ENCODE measurements at places on chromosomes 1 and 21.

GRCh38 chr1:206448471-206448870 is 21.8 kb upstream of the IKBKE start:
- no peaks in the 10 kb centered on the region for H3K27me3 ChIP-seq
- H3K4me3 ChIP-seq = no peak overlapping the region
- DNase-seq = no peak

- DNase-seq = no peak
- no peak overlapping the region for H3K27ac ChIP-seq
- no peak overlapping the region for H3K4me3 ChIP-seq
These were observed 10.1 kb upstream of the PROK1 start for GRCh38 chr1:110440877-110441276.

DNA sequence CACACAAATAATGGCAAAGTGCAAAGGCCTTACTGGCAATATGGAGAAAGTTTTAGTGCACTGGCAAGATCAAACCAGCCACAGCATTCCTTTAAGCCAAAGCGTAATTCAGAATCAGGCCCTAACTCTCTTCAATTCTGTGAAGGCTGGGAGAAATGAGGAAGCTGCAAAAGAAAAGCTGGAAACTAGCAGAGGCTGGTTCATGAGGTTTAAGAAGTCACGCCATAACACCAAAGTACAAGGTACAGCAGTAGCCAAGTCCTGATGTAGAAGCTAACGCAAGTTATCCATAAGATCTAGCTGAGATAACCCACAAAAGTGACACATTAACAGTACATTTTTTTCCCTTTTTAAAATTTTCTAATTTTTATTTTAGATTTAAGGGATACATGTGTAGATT is 57.1 kb downstream of the SLC27A3 start:
- H3K4me1 ChIP-seq = peaks cover 5% of the 10 kb centered on the region
- DNase-seq = no peak
- H3K27me3 ChIP-seq = no peaks in the 10 kb centered on the region
- no peak overlapping the region for H3K27ac ChIP-seq

DNA sequence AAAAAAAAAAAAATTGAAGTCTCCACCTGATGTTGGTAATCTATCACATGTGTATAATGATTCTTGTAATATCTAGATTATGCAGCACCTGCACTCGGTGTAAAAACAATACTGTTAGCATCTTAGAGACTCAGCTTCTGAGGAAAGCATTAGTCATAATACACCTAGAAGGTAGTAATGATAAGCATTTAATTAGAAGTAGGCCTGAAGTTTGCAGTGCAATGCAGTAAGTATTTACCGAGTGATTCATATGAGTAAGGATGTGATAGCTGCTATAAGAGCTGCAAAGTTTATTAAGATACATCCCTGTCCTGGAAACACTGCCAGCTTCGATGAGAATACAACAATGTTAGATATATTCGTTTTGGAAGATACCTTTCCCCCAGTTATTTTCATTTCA is 196.4 kb downstream of the GREM2 start:
- H3K36me3 ChIP-seq = peaks cover 6% of the 10 kb centered on the region
- H3K27me3 ChIP-seq = no peaks in the 10 kb centered on the region
- DNase-seq = no peak
- H3K4me1 ChIP-seq = peaks cover 4% of the 10 kb centered on the region
- H3K27ac ChIP-seq = peak overlapping the region; percentile 10

GRCh38 chr1:37108596-37109188 is 74.4 kb upstream of the GRIK3 start:
- H3K4me3 ChIP-seq = no peak overlapping the region
- peaks cover 4% of the 10 kb centered on the region for H3K4me1 ChIP-seq
- H3K27me3 ChIP-seq = peaks cover 18% of the 10 kb centered on the region

DNA sequence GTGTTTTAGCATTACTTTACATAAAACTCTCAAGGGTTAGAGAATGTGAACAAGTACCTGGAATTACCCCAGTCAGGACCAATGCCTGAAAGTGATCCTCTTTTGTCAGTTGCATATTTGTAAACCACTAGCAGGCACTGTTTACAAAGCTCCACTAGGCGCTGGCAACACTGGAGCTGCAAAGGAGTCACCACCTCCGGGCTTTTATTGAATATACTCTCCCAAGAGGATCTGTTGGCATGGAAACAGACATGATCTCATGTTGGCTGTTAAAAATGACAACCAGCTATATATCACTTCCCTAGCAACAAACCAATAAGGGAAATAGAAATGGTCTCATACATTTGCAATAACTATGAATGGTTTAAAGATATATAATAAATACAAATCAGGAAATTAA is 116.0 kb downstream of the TTLL7 start:
- DNase-seq = no peak
- no peaks in the 10 kb centered on the region for H3K4me1 ChIP-seq
- H3K4me3 ChIP-seq = no peak overlapping the region
- H3K27me3 ChIP-seq = no peaks in the 10 kb centered on the region

GRCh38 chr1:17013491-17014320 is 2.0 kb upstream of the ATP13A2 start:
- H3K36me3 ChIP-seq = peaks cover 3% of the 10 kb centered on the region
- DNase-seq = no peak
- no peak overlapping the region for H3K27ac ChIP-seq
- peaks cover 25% of the 10 kb centered on the region for H3K4me1 ChIP-seq
- peak overlapping the region; percentile 44 for H3K4me3 ChIP-seq

DNA sequence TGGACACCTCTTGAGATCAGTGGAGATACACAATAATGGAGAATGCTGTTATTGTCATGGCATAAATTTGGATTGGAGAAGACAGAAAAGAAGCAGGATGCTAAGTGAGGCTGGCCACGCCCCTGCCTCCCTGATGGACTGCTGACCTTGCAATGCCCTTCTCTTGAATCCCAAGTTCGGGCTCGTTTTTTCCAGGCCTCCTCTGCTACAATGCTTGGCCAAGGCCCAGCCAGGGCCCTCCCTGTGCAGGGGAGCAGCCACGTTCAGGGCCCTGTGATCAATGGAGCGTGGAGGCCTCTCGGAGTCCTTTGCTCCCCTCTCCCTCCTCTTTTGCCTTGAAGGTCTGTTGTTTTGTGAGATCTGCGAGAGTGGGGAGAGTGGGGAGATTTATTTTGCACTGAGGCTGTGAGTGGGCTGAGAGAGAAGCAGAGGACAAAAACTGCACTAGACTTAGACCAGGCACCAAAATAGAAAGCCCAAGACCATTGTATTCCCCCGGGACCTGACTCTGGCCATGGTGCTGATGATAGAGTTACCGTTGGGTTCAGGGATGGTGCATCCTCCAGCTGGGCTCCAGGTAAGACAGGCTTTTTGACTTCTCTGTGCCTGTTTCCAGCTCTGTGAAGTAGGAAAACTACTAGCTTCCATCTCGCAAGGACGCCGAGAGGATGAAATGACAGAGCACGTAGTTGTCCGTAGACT is 268.6 kb downstream of the KAZN start:
- peaks cover 21% of the 10 kb centered on the region for H3K4me1 ChIP-seq
- no peaks in the 10 kb centered on the region for H3K36me3 ChIP-seq
- H3K27me3 ChIP-seq = no peaks in the 10 kb centered on the region
- no peak for DNase-seq
- no peak overlapping the region for H3K4me3 ChIP-seq
- H3K27ac ChIP-seq = no peak overlapping the region

- H3K36me3 ChIP-seq = peaks cover 25% of the 10 kb centered on the region
- DNase-seq = no peak
- H3K4me1 ChIP-seq = no peaks in the 10 kb centered on the region
- H3K4me3 ChIP-seq = no peak overlapping the region
- H3K27ac ChIP-seq = no peak overlapping the region
These were observed 35.0 kb downstream of the PARP1 start for GRCh38 chr1:226372885-226373284.

DNA sequence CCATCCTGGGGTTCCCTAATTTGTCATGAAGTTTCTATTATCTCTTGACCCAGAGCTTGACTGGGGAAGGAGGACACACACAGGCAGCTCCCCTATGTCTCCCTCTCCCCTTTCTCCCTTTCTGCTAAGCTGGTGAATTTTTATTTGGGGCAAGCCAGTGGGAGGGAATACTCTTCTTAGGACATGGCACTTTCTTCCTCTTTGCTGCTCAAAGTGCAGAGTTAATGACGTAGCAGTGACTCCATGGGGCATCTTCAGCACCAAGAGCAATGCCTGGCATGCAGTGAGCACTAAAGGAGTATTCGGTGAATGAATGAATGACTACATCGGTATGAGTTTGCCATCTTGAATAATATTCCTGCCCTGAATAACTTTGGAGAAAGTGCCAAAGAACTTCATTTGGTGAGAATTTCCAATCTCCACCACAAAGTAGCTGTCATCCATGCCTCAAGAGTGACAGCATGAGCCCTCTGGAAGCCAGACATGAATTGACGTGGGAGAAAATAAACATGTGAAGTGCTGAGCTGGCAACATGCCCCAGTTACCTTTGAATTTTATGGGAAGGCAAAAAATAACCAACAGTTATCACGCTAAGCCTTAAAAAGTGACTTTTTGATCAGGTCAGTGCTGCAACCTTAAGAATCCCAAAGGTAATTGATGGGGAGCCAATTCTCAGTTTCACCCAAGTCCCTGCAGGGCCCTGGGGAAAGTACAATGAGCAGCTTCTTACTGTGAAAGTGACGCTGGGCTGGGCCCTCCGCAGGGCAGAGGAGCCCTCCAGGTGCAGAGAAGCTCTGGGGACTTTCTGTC is 22.1 kb upstream of the ATF3 start:
- no peak for DNase-seq
- peaks cover 6% of the 10 kb centered on the region for H3K27me3 ChIP-seq
- H3K27ac ChIP-seq = no peak overlapping the region
- no peak overlapping the region for H3K4me3 ChIP-seq
- no peaks in the 10 kb centered on the region for H3K36me3 ChIP-seq
- H3K4me1 ChIP-seq = peaks cover 7% of the 10 kb centered on the region

- H3K4me1 ChIP-seq = peaks cover 56% of the 10 kb centered on the region
- no peaks in the 10 kb centered on the region for H3K36me3 ChIP-seq
- H3K27me3 ChIP-seq = no peaks in the 10 kb centered on the region
- H3K4me3 ChIP-seq = no peak overlapping the region
These were observed 15.6 kb downstream of the LDLRAP1 start for GRCh38 chr1:25559031-25559430.

GRCh38 chr1:178308438-178308837 is 188.3 kb downstream of the CLEC20A start:
- no peak overlapping the region for H3K27ac ChIP-seq
- no peaks in the 10 kb centered on the region for H3K27me3 ChIP-seq
- DNase-seq = no peak
- H3K4me1 ChIP-seq = peaks cover 20% of the 10 kb centered on the region
- H3K36me3 ChIP-seq = no peaks in the 10 kb centered on the region

- no peaks in the 10 kb centered on the region for H3K27me3 ChIP-seq
- H3K27ac ChIP-seq = peak within 1 kb of the TSS; percentile 39
- no peak within 1 kb of the TSS for H3K4me3 ChIP-seq
- no peak for DNase-seq
These were observed at the start of gene GPR25 for GRCh38 chr1:200872446-200873115. Gene GPR25 (plus strand): TSS chr1:200872981. CDS start chr1:200873038, 57 bp downstream.

DNA sequence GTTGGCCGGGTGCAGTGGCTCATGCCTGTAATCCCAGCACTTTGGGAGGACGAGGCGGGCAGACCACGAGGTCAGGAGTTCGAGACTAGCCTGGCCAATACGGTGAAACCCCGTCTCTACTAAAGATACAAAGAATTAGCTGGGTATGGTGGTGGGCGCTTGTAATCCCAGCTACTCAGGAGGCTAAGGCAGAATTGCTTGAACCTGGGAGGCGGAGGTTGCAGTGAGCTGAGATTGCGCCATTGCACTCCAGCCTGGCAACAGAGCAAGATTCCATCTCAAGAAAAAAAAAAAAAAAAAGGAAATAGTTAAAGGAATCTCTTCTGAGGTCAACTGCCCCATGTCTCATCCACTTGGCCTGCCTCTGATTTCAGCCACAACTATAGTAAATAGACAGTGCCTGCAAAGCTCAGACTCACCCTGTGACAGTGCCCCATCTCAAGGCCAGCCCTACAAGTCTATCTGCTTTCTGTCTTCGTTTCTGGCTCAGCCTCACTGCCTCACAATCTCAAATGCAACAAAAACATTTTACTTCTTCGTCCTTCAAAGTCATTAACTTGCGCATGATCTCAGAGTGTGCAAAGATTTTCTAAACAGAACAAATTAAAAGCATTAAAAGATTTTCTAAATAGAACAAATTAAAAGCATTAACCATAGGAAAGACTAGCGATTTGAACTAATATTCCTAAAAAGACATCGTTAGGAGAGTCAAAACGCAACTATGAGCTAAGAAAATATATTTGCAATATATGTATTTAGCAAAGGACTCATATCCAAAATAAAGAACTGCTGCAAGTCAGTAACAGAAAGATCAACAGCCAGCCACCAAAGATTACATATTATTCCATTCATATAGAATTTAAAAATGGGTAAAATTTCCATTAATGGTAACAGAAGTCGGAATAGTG is 65.0 kb upstream of the PRDX6 start:
- H3K4me1 ChIP-seq = peaks cover 9% of the 10 kb centered on the region
- no peaks in the 10 kb centered on the region for H3K27me3 ChIP-seq
- no peak for DNase-seq
- no peak overlapping the region for H3K4me3 ChIP-seq

DNA sequence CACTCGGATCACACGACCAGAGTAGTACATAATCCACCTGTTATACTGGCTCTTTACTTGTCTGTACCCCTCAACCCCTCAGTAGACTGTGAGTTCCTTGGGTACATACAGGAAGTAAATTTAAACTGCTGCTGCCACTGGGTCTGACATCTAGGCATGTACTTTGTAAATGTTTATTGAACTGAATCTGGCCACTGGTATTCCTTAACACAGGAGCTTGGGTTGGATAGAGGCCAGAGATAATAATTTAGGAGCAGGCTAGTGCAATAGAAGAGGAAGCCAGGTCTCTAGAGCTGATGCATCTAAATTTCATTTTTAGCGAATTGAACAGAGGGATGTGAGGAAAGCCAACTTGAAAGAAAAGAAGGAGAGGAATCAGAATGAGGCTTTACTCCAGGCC is 12.4 kb downstream of the TTC4 start:
- DNase-seq = no peak
- H3K4me1 ChIP-seq = no peaks in the 10 kb centered on the region
- peaks cover 51% of the 10 kb centered on the region for H3K36me3 ChIP-seq
- H3K27me3 ChIP-seq = no peaks in the 10 kb centered on the region
- H3K4me3 ChIP-seq = no peak overlapping the region
- no peak overlapping the region for H3K27ac ChIP-seq

GRCh38 chr1:92515796-92516201 is 29.1 kb upstream of the GFI1 start:
- H3K27ac ChIP-seq = no peak overlapping the region
- H3K27me3 ChIP-seq = no peaks in the 10 kb centered on the region
- H3K36me3 ChIP-seq = peaks cover 5% of the 10 kb centered on the region
- DNase-seq = no peak

GRCh38 chr1:15543589-15544568 is 17.2 kb downstream of the DNAJC16 start:
- H3K27me3 ChIP-seq = no peaks in the 10 kb centered on the region
- H3K4me3 ChIP-seq = no peak overlapping the region
- H3K4me1 ChIP-seq = no peaks in the 10 kb centered on the region
- DNase-seq = no peak
- H3K36me3 ChIP-seq = peaks cover 7% of the 10 kb centered on the region

- H3K36me3 ChIP-seq = no peaks in the 10 kb centered on the region
- DNase-seq = no peak
- no peak overlapping the region for H3K27ac ChIP-seq
- no peaks in the 10 kb centered on the region for H3K27me3 ChIP-seq
- no peak overlapping the region for H3K4me3 ChIP-seq
These were observed 740.5 kb upstream of the B3GALT2 start for GRCh38 chr1:193926956-193927355.

Measured in neural crest cell (in vitro differentiated cells).